ENCODE measurements at places on chromosomes 2 and 18.

GRCh38 chr2:235638541-235639427 lies 144.9 kb downstream of the AGAP1 start:
- no peak for DNase-seq

- no peak for DNase-seq
These were observed 10.3 kb upstream of the FTCDNL1 start for GRCh38 chr2:199861132-199861774.

DNA sequence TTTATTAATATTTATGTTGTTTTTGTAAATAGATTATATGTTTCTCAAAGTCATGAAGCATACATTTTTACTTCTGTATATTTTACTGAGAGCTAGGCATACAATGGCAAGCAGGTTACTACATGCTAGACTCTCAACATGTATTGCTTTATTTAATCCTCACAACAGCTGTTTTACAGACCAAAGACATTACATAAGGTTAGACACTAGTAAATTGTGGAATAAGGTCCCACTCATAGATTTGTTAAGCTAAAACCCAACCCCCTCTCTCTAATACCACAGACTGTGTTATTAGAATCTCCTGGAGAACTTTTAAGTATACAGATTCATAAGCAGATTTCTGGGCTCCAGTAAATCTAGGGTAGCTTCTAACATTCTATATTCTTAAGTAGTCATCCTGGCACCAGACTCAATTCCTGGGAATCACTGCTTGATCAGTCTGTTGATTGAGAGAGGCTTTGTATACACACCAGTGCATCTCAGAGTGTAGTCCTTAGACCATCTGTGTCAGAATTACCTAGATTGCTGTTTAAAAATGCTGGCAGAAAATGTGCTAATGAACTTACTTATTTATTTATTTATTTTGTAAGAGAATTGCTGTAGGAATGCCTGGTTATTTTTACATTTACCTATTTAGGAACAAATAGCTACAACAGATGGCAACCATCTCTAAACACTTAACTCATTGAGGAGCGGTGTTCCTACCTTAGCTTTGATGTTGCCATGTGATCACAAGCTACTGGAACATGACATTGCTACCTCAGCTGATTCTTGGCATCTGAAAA lies 153.5 kb upstream of the CAVIN2 start:
- no peak for DNase-seq

GRCh38 chr2:72082021-72082601 lies 65.6 kb downstream of the CYP26B1 start:
- DNase-seq = no peak

DNA sequence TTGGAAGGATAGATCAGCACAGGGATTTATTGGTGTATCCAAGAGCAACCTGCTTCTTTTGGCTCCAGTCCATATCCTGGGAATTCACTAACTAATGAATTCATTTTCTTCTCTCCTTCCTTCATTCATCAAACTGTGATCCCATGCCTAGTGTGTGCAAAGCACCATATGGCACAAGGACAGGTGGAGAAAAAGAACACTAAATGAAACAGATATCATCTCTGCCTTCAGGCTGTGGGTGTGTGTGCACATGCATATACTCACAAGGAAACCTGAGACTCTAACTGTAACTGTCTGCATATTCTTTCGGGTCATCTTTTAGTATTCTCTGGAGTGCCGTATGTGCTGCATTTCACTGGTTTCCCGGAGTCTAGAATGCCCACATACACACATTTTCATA lies 20.2 kb downstream of the TNP1 start:
- no peak for DNase-seq

DNA sequence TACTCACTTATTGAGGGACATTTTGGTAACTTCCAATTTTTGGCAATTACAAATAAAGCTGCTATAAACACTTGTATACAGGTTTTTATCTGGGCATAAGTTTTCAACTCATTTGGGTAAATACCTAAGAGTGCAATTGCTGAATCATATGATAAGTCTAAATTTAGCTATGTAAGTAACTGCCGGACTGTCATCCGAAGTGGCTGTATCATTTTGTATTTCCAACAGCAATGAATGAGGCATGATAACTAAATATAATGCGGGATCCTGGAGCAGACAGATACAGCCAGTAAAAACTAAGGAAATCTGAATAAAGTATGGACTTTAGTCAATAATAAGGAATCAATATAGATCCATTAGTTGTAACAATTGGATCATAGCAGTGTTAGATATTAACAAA lies 156.5 kb upstream of the RMP24 start:
- no peak for DNase-seq

DNA sequence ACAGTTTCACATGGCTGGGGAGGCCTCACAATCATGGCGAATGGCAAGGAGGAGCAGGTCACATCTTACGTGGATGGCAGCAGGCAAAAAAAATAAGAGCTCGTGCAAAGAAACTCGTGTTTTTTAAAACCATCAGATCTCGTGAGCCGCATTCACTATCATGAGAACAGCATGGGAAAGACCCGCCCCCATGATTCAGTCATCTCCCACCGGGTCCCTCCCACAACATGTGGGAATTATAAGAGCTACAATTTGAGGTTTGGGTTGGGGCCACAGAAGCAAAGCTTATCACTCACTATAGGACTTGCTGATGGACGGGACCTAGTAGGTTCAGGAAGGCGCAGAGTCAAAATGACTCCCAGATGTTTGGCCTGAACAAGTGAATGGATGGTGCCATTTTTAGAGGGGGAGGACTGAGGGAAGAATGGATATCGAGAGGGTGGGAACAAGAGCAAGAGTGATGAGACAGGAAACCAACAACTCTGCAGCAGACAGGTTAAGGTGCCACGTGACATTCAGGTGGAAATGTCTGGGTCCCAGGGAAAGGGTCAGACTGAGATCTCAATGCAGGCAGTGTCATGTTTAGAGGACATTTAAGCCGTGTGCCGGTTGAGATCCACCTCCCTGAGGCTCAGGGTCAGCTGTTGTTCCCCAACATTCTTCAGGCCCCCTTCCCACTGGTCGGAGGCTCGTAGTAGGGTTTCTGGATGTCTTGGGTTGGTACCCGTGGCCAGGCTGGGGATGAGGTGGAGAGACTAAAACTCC lies 85.7 kb downstream of the MYCN start:
- DNase-seq = no peak

- DNase-seq = no peak
These were observed 191.9 kb upstream of the FN1 start for GRCh38 chr2:215627771-215628170.

- DNase-seq = no peak
These were observed 112.0 kb downstream of the ZBTB7C start for GRCh38 chr18:48297139-48297538.

- DNase-seq = no peak
These were observed 244.9 kb downstream of the ETAA1 start for GRCh38 chr2:67642046-67642382.

DNA sequence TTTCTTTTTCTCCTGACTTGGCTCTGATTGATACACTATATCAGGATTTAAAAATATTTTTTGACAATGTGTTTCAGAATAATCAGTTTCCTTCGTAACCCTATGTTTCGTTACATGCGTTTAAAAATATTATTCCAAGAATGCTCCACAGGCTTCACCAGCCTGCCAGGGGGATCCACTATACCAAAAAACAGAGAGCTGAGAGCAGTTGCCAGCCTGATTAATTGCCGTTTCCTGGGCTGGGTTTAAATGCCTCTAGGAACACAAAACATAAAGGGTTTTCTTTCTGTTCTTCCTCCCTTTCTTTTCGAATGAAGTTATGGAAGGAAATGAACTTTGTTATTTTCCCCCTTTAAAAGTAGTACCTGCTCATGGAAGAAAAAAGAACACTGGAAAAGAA lies 47.9 kb downstream of the LRRFIP1 start:
- DNase-seq = no peak

GRCh38 chr2:8408560-8409460 lies 273.0 kb upstream of the ID2 start:
- DNase-seq = peak; percentile 48

DNA sequence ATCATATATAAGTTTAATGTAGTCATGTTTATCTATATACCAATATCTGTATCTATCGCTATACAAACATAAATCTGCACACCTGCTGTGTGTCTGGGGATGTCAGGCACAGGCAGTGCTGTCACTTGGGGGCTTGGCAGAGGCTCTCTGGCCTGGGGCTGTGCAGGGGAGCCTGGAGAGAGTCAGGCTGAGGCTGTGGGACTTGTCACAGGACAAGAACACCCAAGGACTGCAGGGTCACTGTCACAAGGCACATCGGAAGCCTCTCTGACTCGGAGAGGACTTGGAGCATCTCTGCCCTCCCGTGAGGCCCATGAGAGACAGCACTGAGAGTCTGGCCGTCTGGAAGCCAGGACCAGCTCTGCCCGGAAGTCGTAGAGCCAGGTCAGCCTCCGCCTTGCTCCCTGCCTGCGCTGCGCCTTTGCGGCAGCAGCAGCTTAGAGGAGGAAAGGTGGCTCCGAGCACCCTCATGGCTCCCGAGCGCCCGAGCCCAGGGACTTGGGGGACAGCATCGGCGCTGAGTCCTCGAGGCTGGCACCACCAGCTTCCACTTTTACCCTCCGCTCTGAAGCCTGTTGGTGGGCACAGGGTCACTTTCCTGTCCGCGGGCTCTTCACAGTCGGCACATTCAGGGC lies 280.3 kb downstream of the NDUFA10 start:
- no peak for DNase-seq

DNA sequence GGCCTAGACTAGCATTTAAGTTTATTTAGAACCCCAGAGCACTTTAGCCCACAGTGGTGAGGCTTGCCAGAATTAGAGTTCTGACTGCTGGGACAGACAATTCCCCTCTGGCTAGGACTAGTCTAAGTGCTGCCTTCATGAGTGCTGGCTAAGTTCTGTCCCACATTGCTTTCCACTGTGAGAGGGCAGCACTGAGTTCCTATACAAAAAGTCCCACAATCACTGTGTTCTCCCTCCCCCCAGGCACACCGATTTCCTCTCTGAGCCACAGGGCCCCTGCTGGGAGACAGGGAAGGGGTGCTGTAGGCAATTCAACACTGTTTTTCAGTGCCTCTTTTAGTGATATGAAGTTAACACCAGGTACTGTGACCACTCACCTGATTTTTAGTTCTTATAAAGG lies 310.9 kb downstream of the DLGAP1 start:
- DNase-seq = no peak

- no peak for DNase-seq
These were observed 78.5 kb downstream of the XDH start for GRCh38 chr2:31335921-31336585.
